ENCODE measurements at places on chromosomes 7 and 10.

- no peak for DNase-seq
Measured at GRCh38 chr10:80275756-80276155, 13.7 kb downstream of the MAT1A start.

GRCh38 chr10:122550983-122551382, 9.6 kb upstream of the DMBT1 start:
- DNase-seq: no peak

DNA sequence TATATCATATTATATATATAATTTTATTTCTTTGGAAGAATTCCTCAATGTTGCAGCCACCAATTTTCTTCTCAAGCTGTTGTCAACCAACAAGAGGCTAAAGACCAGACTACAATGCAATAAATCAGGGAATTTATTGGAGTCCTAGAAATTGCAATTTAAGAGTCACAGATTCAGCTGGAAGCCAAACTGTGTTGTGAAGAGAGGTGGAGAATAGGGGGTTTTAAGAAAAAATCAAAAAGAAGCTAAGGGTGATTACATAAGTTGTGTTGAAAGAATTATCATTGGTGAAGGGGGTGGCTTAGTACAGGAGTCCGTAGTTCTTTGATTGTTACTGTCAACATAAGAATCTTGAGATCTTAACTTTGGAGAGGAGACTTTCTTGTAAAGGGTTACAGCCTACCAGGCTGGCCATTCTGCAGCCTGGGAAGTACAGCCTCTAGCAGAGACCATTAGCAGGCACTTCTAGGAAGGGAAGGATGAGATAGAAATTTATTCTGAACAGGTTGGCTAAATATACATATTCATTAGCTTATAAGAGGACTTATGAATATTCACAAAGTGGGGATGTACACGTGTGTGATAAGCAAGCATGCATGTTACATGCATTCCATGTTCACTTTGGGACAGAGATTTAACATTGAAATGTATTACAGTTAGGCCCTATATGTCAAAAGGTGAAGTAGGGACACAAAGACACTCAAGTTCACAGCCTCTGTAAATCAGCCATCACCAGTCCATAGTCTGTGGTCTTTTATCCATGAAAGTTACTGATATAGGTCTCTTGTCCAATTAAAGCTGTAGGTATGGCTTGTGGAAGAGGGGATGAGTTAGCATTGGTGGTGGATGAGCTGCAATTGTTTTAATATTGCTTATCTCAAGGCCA, 8.3 kb upstream of the TMEM168 start:
- no peak for DNase-seq

- DNase-seq: no peak
Measured at GRCh38 chr10:78176320-78177317, 143.0 kb downstream of the RPS24 start.

GRCh38 chr10:48451969-48452878, 145.7 kb downstream of the MAPK8 start:
- no peak for DNase-seq

DNA sequence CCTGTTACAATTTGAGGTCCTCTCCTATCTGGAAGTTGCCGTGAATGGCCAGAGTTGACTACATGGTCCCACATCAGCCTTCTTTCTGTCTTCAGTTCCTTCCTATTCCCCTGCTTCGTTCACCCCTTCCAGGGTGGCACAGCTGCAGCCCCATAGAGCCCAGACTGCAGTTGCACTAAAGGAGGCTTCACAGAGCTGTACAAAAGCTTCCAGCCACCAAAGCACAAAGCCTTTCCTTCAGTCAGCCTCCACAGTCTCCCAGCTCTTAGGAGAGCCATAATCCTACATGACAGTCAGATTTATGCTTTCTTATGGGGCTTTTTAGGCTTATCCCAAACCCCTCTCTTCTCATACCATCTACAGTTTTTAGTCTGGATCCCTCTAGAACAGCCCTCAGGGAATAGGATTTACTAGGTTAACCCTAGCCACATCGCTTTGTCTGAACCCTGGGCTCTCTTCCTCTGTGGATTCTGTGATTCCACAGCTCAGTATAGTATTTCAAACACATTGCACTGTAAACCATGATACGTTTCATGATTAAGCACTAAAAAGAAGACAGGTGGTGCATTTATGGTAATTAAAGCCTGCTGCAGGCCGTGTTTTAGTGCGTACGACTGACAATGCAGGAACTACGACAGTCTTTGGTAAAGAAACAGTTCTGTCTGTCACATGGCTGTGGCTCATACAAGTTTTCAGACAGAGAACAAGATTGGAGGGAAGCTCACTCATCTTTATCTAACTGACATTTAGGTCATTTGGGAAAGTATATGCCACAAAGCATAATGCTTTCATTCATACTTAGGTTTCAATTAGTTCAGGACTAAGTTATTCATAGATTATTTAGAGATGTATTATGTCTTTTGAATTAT, 208.3 kb upstream of the KMT2E start:
- DNase-seq: no peak

GRCh38 chr10:27369880-27370279, 129.3 kb upstream of the ACBD5 start:
- no peak for DNase-seq

- DNase-seq: no peak
Measured at GRCh38 chr10:3924344-3924743, 139.3 kb upstream of the KLF6 start.

- DNase-seq: no peak
Measured at GRCh38 chr10:78594559-78595268, 474.1 kb upstream of the ZMIZ1 start.

DNA sequence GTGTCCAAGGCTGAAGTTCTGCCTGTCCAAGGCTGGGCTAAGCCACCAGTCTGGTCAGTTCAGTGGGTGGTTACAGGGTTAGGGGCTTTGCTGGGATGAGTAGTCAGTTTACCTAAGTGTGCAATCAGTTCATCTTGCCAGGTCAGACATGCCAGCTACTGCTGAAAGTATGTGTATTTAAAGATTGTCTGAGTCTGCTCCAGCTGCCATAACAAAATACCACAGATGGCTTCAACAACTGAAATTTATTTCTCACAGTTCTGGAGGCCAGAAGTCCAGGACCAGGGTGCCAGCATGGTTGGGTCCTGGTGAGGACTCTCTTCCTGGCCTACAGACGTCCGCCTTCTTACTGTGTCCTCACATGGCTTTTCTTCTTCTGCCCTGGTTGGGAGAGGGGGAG, 52.4 kb upstream of the TNS3 start:
- DNase-seq: no peak

GRCh38 chr7:156604311-156604710, 36.3 kb upstream of the RNF32 start:
- DNase-seq: no peak

GRCh38 chr10:61323726-61324125, 129.5 kb downstream of the TMEM26 start:
- DNase-seq: no peak

- DNase-seq: no peak
Measured at GRCh38 chr7:149716007-149716931, 57.1 kb downstream of the ZNF467 start.

GRCh38 chr10:80046629-80047441, 31.6 kb upstream of the TMEM254 start:
- DNase-seq: no peak

- DNase-seq: no peak
Measured at GRCh38 chr7:77791336-77791735, 6.9 kb downstream of the TMEM60 start.

DNA sequence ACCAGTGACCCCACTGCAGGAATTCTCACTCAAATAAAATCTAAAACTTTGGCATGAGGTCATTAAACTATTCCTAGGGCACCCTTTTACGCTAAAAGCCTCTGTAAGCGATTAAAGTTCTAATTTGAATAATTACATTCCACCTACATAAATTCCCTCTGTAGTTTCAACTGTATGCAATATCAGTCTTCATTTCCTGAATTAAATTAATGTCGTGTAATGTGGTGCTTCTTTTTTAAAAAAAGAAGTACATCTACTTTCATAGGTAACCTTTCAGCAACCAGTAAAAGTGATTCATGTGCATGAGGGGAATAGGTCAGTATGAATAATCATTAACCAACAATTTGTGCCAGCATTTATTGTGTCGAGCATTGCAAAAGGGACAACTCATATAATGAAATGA, 44.7 kb downstream of the IMMP2L start:
- no peak for DNase-seq

DNA sequence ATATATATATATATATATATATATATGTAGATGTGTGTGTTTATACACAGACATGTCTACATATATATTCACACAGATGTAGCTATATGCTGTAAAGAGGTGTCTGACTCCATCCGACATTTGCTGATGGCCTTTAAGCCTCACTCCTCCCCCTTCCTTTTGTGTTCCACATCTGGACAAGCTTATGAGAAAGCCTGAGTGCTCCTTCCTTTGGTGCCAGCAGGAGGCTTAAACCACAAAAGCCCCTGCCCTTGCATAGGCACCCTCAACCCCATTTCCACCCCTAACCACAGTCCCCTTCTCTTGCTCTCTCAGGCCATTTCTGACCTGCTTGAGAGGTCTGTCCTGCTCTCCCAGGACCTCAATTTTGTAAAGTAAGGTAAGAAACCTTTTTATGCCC, 98.7 kb downstream of the SVOPL start:
- DNase-seq: no peak

DNA sequence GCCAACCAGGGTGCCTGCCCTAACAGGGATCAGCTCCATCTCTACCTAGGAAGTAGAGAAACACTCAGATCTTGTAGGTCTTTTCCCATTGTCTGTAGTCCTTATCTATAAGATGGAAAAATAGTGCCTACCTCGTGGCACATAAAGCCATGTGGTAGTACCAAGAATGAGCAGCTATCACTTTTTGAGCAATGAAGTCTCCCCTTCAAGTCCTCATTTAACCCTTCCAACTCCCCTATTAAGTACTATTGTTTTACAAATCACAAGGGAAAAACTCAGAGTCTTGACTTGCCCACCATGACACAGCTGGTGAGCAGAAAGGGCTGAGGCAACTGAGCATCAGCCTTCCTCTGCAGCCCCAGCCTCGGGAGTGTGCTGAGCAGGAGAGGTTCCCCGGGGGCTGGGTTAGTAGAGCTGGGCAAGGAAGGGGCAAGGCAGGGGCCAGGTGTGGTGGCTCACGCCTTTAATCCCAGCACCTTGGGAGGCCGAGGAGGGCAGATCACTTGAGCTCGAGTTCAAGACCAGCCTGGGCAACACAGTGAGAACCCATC, 3.3 kb downstream of the FRAT2 start:
- DNase-seq: no peak

DNA sequence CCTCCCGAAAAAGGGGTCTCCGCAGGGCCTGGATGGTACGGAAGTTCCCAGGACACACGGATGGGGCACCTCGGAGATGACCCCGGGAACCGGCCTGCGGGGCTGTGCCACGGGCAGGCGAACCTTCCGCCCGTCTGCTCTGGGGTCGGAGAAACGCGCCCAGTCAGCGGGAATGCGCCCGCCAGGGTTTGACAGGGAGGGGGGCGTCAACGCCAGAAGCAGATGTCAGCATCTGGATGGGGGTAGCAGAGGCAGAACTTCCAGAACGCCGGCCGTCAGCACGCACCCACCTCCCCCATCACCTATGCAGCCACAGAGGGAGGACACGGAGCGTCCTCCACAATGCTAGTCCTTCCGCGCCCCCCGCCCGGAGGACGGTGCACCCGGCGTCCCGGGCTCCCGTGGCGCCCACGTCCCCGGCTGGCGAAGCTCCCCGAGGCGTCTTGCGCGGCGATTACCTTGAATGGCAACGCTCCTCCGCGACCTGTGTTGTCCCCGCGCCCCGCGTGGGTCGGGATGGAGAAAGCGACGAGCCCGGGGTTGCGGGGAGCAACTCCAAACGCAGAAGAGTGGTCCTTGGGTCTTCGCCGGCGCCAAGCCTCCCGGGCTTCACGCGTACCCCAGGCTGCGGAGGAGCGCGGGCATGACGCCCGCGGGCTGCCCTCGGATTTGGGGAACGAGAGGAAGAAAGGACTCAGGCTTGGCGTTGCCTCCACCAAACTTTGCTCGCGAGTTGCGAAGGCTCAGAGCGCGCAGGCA, 561 bp downstream of the FGFR2 start:
- DNase-seq: no peak

GRCh38 chr7:50281680-50282445, 22.7 kb upstream of the IKZF1 start:
- DNase-seq: no peak

DNA sequence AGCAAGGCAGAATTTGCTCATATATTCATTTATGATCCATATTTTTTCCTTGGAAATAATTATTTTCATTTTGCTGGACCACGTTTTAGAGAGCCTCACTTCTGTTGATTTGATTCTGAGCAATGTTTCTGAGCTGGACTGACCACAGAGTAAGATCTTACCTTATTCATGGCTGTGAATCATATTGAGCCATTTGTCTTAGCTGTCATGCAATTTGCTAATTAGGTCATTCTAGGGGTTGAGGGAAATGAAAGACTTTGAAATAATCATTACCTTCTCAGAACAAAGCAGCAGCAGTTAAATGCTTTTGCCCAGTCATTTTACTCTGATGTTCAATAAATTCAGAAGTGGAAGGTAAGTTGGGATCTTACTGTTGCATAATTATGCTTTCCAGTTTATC, 251.4 kb downstream of the SDK1 start:
- no peak for DNase-seq

- DNase-seq: no peak
Measured at GRCh38 chr7:79495544-79496272, 42.2 kb upstream of the MAGI2 start.

- no peak for DNase-seq
Measured at GRCh38 chr7:134513169-134513752, 14.1 kb upstream of the AKR1B10 start.

DNA sequence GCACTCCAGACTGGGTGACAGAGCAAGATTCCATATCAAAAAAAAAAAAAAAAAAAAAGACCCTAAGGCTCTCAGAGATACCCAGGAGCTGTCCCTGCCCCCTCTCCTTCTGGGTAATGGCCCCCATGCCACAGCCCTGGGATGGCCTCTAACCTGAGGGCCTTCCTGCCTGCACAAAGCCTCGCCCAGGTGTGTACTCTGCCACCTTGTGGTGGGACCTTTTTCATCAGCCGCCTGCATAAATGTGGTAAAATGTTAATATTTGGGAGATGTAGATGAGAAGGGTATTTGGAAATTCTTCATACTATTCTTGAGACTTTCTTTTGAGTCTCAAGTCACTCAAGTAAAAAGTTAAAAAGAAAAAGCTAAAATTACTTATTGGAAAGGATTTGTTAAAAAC, 46.3 kb upstream of the RNF216 start:
- no peak for DNase-seq

GRCh38 chr7:2616387-2617324, 15.1 kb upstream of the TTYH3 start:
- DNase-seq: no peak

GRCh38 chr10:360653-361052, 225.4 kb downstream of the ZMYND11 start:
- no peak for DNase-seq

GRCh38 chr10:85152496-85152895, 824.1 kb downstream of the CCSER2 start:
- no peak for DNase-seq

DNA sequence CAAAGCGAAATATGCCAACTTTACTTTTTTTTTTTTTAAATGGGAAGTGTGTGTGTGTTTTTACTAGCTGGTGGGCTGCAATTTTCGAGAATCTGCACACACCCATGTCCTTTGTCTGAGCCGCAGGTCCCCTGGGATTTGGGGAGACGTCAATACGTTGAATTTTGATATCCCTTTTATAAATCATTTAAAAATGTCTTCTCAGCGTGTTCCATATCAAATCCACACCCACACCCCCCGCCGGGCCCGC, 404 bp upstream of the FMC1 start:
- DNase-seq: peak; percentile 64

GRCh38 chr10:82308641-82309040, 433.6 kb downstream of the NRG3 start:
- no peak for DNase-seq

GRCh38 chr7:157488966-157489365, 152.2 kb downstream of the DNAJB6 start:
- DNase-seq: no peak

Measured in activated gamma-delta T cell (primary cell).